OCI-M1 (cell line): ENCODE measurements at places on chromosomes 3 and 15.

DNA sequence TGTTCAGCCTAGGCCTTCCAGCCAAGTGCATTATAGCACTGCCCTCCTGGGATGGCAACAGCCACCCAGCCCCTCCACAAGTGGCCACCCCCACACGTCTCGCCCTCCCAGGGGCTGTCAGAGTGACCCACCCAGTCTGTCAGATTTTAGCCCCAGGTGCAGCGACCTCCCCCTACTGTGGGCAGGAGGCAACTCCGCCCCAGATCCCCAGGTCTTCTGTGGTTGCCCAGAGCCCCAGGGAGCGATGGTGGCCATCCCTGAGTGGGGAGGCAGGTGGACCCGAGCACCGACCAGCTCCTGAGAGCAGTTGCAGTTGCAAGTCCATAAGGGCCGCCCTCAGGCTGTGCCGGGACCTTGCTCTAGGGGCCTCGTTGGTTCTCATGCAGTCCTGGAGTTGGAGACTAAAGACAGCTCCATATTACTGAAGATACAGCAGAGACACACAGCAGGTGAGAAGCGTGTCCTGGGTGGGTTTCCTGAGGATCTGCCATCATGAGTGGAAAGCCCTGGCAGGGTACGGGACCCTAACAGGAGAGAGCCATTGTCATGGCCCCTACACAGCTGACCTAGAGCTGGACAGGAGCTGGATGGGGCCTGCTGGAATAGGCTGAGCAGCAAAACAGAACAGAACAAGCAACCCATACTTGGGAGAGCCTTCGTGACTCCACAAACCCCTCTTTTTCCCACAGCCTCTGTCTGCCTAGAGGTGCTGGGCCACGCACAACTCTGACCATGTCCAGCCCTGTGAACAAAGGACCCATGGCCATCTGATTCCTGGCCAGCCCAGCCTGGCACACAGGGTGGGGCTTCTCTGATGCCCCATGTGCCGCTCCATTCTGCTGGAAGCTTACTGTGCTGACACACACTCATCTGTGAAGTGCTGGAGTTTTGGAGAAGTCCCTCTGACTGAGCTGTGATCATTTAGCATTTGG lies 110.3 kb upstream of the ALDH1A3 start:
- DNase-seq = no peak

DNA sequence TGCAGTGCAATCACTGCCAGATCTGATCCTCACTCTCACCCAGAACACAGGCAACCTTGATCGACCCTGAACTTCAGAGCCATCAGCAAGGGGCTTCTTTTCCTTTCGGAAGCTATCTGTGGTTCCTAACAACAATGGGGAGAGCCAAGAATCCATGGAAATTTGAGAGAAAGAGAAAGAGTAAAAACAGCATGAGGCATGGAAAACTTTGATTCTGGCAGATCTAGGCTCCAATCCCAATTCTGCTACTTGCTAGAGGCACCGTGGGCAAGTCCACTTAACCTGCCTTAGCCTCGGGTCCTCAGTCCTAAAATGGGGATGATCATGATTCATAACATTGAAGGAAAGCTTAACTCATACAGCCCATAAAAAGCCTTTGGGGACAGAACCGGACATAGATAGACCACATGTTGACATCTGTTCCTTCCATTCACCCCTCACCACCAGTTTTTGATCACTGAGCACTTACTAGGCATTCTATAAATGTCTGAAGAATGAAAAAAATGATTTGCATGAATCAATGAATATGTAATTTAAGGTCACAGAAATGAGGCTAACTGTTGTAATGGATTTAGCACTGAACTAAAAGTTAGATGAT lies 605.7 kb upstream of the CFAP20DC start:
- no peak for DNase-seq

- DNase-seq = peak; percentile 63
Observed at GRCh38 chr3:81302045-81302444, 459.4 kb downstream of the GBE1 start.

DNA sequence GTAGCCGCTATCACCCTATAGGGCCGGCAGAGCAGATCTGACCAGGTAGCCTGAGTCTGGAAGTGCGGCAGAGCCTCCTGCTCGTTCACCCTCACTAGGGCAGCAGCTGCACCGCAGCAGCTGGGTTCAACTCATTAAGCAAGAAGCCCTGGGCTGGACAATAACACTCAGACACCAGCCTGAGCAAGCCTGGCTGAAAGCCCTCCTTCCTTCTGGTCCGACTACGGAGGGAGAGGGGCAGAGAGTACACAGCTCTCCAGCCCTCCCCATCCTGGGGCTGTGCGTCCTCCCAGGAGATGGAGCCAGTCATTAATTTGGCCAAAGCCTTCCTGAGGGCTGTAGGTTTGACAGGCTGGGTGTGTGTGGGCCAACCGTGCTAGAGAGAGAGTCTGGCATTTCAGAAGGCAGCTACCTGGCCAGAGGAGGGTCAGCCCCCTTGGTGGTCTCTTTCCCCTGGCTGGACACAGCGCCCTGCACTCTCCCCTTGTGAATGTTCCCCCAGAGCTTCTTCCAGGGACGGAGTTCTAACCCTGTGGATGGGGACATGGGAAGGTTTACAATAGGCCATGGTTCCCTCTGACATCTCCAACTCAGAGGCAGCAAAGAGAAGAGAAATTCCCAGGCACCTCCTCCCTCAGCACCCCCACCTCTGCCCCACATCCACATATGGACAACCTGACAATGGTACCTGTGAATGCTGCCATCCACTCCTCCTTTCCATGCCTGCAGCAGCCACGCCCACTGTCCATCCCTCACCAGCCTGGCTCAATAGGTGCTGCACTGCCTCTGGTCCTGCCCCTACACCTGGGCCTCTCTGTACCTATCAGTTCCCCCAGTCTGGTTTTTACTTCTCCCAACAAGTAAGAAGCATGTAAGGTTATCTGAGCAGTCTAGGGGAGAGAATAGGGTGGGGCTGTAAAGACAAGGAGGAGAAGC lies 6.5 kb downstream of the CHRNB4 start:
- DNase-seq = no peak

GRCh38 chr3:46141813-46142212 lies 66.3 kb downstream of the CCR1 start:
- no peak for DNase-seq
